ENCODE measurements at places on chromosomes 2 and 18.
A peak's percentile ranks its signal among the peaks of the same experiment; 100 is the strongest.

DNA sequence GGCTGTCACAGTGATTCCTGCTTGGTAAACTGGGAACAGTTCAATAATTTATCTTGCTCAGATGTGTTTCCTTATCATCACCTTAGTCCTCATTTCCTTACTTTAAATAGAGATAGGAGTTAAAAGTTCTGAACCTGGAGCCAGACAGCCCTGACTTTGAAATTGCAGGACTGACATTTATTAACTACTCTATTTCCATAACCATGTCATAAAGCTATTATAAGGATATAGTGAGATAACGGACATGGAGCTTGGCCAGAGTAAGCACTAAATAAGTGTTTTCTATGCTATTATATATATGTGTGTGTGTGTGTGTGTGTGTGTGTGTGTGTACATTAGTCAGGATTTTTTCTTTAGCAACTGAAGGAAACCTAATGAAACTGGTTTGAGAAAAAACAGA, 13.1 kb downstream of the NT5DC4 start:
- no peak for DNase-seq

DNA sequence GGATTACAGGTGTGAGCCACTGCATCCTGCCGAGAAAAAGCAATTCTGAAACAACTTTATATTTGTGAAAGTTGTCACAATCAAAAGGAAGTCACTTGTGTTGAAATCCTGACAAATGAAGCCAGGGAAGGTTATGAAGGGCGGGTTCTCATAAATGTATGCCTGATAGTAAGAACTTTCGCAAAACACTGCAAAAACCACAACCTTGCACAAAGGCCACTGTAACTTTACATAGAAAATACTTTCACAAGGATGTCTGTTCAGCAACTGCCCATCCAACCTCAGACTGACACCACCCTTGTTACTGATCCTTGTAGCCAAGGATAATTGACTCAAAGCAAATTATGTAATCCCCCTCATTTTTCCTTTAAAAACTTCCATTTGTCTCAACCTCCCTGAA, 90.6 kb downstream of the SLC4A3 start:
- no peak for DNase-seq

DNA sequence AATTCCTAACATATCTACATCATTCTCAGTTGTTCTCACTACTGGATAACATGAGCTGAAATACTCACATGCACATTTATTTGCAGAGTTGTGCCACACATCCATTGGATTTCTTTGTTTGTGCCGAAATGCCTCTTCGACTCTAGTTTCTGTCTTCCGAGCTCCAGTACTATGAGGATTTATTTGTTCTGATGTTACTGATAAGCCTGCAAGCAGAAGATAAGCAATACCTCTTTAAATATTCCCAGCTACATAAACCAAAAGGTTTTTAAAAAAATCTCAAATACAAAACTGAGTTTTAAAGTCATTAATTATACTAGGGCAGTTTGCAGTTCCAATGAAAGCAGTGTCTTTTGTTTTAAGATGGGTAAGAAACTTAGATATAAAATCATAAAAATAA, 164.8 kb downstream of the ATAD2B start:
- DNase-seq: no peak

DNA sequence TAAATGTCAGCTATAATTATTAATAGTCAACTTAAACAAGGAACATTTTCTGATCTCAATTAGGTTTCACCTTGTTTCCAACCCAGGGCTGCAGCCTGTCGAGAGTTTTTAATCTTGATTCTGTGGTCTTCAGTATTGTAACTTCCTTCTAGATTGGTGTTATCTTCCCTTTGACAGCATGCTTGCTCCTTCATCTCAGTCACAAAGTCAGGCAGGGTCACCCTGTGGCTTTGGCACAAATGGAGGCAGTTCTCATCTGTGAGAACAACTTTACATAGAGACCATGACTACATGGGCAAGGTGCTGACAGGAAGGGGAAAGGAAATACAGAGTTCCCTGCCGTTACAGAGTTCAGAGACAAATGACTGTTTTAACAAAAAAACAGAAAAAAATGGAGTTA, 50.5 kb downstream of the HNRNPLL start:
- no peak for DNase-seq

GRCh38 chr2:45843136-45843535, 191.7 kb downstream of the PRKCE start:
- no peak for DNase-seq

DNA sequence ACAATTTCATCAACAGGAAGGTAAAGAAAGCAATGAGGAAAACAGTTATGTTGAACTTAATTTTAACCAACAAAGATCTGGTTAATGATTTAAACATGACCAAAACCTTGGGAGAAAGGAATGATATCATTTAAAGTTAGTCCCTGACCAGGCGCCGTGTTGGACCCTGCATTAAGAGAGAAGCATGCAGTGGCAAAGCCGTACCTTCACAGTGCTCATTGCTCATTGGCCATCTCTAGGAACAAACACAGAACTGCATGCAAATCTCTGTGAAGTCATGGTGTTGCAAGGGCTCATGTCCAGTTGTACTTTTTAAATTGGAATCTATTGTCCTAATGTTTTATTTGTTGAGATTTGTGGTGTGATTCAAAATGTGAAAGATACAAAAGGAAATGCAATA, 12.0 kb upstream of the SRBD1 start:
- no peak for DNase-seq

DNA sequence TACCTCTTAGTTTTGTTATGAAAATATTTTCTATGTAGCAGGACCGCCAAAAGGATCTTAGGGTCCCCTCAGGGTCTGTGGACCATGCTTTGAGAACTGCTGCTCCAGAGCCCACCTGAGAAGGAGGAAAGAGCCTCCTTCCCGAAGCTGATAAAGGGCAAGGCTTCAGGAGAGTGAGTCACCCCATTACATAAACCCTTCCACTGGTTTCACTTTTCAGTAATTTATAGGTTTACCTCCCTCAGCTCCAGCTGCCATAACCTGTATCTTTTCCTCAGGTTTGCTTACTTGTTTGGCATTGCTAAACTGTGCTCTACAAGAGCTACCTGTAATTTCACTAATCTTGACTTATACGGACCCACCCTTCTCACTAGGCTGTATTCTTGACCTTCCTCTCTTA, 6.6 kb downstream of the TTLL4 start:
- DNase-seq: peak; percentile 50

DNA sequence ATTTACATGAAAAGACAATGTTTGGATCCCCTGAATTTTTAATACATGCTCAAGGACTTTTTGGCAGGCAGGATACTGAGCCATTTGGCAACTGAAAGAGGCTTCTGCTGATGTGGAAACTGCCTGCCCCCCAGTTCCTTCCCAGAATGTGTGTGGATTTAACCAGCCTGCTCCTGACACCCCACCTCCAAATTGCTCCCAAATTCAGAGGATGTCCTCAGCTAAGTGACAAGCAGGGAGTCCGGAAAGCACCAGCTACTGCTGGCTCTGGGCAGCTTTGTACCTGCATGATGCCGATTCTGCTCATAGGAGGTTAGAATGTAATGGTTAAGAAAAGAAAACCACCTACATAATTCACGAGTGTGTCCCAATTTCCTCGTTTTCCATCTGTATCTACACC, 197.5 kb downstream of the CDH20 start:
- DNase-seq: no peak

DNA sequence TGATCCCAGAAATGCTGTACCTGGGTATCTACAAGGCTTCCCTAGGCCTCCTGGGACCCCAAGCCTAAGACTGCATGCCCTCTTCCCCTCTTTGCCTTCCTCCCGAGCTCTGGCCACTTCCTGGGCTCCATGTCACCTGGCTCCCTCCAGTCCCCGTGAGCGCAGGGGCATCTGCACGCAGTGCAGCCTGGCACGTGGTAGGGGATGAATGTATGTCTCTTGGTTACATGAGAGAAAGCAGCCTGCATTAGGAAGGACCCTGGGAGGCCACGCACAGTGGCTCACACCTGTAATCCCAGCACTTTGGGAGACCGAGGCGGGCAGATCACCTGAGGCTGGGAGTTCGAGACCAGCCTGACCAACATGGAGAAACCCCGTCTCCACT, 15.8 kb downstream of the PASK start:
- no peak for DNase-seq

- DNase-seq: no peak
Observed at GRCh38 chr2:72027426-72028161, 120.1 kb downstream of the CYP26B1 start.

GRCh38 chr2:99905636-99906035, 236.8 kb downstream of the AFF3 start:
- DNase-seq: no peak

DNA sequence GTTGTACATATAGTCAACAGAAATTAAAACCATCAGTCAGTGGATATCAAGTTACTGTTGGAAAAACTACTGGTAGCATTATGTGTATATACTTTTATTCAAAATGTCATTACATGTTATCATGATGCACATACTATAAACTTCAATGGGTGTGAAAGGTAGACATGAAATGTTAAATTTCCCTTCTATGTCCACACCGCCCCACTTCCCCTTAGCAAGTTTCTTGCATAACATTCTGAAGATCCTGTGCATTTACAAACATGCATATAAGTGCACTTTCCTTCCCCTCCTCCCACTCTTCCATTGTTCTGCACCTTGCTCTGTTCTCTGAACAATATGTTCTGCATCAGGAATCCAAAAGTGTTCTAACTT, 16.6 kb upstream of the HK2 start:
- no peak for DNase-seq

- no peak for DNase-seq
Observed at GRCh38 chr2:205692104-205692503, 9.8 kb downstream of the NRP2 start.

DNA sequence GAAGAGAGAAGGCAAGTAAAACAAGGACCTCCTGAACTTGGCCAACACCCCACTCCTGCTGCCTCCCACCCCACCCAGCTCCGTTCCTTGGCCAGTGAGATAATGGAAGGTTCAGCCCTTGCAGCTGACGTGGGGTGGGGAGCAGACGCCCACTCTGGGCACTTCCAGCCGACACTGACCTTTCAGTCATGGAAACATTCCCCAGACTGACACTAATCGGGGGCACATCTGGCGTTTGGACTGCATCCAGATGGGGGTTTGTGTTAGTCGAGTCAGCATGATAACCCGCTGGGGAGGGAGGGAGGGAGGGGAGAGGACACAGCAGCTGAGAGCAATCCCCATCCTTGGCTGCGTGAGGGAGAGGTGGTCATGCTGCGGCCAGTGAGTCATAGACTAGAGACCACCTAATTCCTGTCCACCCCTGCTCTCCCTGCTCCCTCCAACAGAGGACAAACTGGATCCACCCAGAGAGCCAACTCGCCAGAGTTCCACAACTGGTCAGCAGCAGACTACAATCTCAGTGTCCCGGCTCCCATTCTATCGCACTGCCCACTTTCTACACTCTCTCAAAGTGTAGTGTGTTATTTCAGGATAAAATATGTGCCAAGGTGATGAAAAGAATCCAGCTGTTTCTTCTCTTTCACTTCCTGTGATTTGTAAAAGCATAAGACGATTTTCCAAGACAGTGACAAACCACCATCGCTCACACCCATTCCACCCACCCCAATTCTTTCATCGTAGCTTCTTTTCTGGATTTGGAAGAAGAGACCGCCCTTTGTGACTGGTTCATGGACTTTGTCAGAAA, 115.4 kb upstream of the PKDCC start:
- DNase-seq: no peak

GRCh38 chr18:58064406-58064998, 20.5 kb downstream of the NEDD4L start:
- DNase-seq: no peak

- no peak for DNase-seq
Observed at GRCh38 chr2:209380293-209380692, 43.6 kb upstream of the MAP2 start.

DNA sequence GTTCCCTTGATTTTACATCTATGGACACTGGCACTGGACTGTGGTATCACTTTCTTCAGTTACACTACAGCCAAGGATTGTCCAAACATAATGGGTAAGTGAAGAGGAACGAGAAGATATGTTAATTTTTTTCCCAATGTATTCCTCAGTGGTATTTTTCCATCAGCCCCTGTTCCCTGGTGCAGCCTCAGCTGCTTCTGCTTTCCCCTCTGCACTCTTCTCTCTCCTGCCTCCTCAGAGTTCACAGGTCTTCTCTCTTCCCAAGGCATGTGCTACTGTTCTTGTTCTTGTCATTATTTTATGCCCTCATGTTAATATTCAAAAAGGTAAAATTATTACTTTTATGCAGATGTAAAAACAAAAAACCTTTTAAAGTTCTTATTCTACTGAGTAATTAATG, 378.0 kb upstream of the NRXN1 start:
- DNase-seq: no peak

GRCh38 chr2:46299365-46300263, 2.4 kb downstream of the EPAS1 start:
- no peak for DNase-seq

DNA sequence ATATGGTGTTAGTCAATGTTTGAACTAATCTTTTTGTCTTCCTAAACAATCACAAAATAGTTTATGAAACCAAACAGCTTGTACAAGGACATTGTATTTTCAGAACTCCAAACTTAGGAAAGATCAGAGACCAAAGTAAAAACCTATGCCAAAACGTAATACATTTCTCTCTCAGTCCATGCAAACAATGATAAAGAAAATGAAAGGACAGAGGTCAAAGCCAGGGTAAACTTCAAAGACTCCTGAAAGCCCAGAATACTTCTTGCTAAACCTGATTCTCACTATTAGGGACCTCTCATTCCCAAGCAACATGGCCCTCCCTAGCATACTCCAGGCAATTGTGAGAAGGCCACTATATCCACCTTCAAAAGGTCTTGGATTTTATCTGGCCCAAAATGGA, 105.1 kb upstream of the GALNT5 start:
- DNase-seq: peak; percentile 5

DNA sequence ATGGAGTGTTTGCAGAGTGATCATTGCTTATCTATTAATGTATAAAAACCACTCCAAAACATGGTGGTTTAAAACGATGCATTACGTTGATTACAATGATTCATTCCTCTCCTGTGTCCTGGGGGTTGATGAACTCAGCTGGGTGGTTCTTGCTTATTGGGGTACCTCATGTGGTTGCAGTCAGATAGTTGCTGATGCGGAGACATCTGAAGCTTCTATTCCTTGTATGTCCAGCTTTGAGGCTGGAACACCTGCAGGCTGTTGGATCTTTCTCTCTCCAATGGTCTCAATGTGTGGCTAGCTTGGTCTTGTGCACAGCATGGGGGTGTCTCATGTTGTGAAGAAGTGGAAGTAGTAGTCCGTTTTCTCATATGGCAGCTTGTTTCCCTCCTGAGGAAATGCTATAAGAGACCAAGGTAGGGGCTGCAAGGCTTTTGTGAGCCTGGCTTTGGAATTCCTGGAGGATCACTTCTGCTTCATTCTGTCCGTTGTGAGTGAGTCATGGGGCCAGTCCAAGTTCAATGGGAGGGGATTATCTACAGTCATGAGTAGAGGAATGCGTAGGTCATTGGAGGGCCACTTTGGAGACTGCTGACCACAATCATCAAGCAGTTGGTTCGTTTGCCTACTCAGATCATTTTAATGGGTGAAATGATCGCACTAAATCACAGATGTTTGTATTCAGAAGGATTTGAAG, 601.0 kb downstream of the SLC4A3 start:
- DNase-seq: peak; percentile 53

DNA sequence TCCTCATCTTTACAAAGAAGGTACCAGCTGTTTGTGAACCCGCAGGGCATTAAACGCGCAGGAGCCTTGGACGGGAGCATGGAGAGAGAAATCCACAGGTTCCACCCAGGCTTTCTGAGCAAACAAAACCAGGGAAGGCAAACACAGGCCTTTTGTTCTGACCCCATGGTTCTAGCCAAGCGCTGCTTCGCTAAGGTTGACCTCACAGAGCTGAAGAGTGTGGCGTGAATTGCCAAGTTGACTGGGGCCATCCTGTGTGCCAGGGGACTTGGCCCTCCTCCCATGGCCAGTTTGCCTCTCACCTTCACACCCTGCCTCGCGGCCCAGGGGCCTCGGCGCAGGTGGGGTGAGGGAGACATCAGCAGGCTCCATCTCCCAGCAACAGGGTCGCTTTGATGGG, 74.1 kb downstream of the VAPA start:
- no peak for DNase-seq

All from LoVo (cell line).